ENCODE measurements at places on chromosomes 6 and 20. TPM values are rescaled to one million over a fixed set of nuclear protein-coding genes. Genes with fewer than 3 reads are reported as not detected.

FAXC gene
- total RNA-seq: 23.9 TPM

RRBP1 gene
- total RNA-seq: 222 TPM

KHDC1L gene
- not detected for total RNA-seq

RBPJL gene
- total RNA-seq: 1.5 TPM

BPIFB1 gene
- not detected for total RNA-seq

MMS22L gene
- total RNA-seq: 24.0 TPM

PLCG1 gene
- total RNA-seq: 391 TPM

ADGB gene
- total RNA-seq: 0.04 TPM

CTAGE9 gene
- not detected for total RNA-seq

FUCA2 gene
- total RNA-seq: 67.3 TPM

TPD52L2 gene
- 85.0 TPM for total RNA-seq

EPB41L2 gene
- total RNA-seq: 62.7 TPM

RNF39 gene
- total RNA-seq: not detected

BHLHE23 gene
- total RNA-seq: not detected

CALHM4 gene
- not detected for total RNA-seq

TREML4 gene
- not detected for total RNA-seq

MKKS gene
- total RNA-seq: 18.7 TPM

DSP gene
- 366 TPM for total RNA-seq

STX11 gene
- not detected for total RNA-seq

MEI4 gene
- 2.6 TPM for total RNA-seq

RAET1G gene
- total RNA-seq: not detected

SAMD3 gene
- total RNA-seq: 0.69 TPM

C6orf132 gene
- total RNA-seq: 11.8 TPM

CFAP61 gene
- total RNA-seq: 2.6 TPM

YTHDF1 gene
- total RNA-seq: 53.8 TPM

MPIG6B gene
- total RNA-seq: not detected

RIMS1 gene
- total RNA-seq: 5.5 TPM

FERMT1 gene
- total RNA-seq: 8.4 TPM

LY6G5B gene
- 30.6 TPM for total RNA-seq

LAMA2 gene
- total RNA-seq: 0.42 TPM

JPH2 gene
- total RNA-seq: 0.24 TPM

ZNF343 gene
- 13.1 TPM for total RNA-seq

OR12D3 gene
- total RNA-seq: not detected

RPS10 gene
- total RNA-seq: 1,174 TPM

RIPOR2 gene
- 4.0 TPM for total RNA-seq

PLCB1 gene
- total RNA-seq: 16.2 TPM

SAYSD1 gene
- total RNA-seq: 19.7 TPM

ADGRG6 gene
- 139 TPM for total RNA-seq

HLA-DRB1 gene
- 7.7 TPM for total RNA-seq

NOX3 gene
- not detected for total RNA-seq

OR2J3 gene
- total RNA-seq: not detected

PPP1R16B gene
- total RNA-seq: not detected

THEMIS gene
- total RNA-seq: not detected

CST7 gene
- not detected for total RNA-seq

BCL2L1 gene
- total RNA-seq: 136 TPM

PBOV1 gene
- total RNA-seq: not detected

NR2E1 gene
- total RNA-seq: not detected

RIPOR3 gene
- 0.29 TPM for total RNA-seq

CDC25B gene
- 37.6 TPM for total RNA-seq

KIAA1755 gene
- total RNA-seq: 0.29 TPM

AARS2 gene
- 28.8 TPM for total RNA-seq

TSPO2 gene
- total RNA-seq: not detected

LST1 gene
- not detected for total RNA-seq

C2 gene
- 0.47 TPM for total RNA-seq

HSPA1L gene
- total RNA-seq: 2.4 TPM

RAB23 gene
- 16.6 TPM for total RNA-seq

MUC22 gene
- not detected for total RNA-seq
